ENCODE measurements at places on chromosomes 1 and 21.
A peak's percentile ranks its signal among the peaks of the same experiment; 100 is the strongest.

DNA sequence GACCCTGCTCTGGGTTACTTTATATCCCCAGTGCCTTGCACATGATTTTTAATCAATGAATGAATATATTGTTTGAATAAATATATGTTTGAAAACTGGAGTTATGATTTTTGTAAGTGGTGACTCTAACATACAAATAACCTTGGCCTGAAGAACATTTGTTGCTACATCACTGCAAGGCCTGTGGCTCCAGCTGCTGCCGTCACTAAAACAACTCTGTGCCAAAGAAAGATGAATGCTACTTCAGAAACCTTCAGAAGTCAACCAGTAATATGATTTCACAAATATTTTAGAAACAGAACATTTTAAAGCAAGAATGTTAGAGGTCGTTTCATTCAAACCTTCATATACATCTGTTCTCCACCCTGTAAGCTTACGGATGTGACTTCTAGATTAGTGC is 60.6 kb upstream of the SEC16B start:
- peak; percentile 77 for DNase-seq

GRCh38 chr1:179825798-179826460 is 51.7 kb downstream of the TOR1AIP2 start:
- no peak for DNase-seq

DNA sequence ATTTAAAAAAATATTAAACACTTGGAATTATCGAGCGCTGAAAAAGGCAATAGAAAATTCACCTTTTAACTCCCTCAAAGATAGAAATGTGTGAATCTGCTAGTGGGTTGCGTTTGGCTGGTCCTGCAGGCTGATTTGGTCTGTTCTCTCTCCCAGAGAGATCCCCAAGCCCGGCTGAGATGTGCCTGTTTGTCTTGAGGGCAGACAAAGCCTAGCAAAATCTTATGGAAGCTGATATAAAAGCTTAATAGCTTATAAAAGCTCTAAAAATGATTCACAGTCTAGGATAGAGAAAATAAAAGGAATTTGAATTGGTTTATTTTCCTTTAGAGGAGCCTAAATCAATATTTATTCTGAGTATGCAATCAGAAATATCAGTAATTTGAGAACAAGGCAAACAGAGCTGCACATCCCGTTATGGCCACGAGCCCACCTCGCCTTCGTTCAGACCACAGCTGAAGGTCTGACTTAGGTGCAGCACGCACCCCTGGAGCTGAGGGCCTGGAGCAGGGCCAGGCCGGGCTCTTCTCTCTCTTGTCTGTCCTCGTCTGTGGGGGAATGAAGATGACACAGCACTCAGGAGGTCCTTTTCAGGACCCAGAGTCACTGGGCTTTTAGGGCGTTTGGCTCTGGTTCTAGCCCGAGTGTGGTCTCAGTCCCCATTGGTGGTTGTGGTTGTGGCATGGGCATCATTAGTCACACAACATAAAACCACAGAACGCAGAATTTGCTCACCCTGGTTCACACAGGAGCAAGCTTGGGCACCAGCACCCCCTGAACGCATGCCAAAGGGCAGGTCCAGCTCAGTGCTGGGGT is 18.6 kb downstream of the PDE9A start:
- DNase-seq, result no peak

DNA sequence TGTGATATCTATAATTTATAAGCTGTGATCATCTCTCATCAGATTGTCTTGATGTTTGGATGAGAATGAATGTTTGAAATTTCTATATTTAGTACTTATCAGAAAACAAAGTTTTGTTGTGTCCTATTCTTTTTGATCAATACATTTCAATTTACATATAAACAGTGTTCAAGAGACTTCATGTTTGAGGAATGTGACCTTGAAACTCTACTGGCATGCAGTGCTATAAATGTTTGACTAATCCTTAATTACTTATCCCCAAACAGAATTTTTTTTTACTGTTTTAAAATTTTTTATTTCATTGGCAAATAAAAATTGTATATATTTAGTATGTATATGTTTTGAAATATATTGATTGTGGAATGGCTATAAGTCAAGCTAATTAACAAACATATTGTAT is 1.5 kb upstream of the PRKAA2 start:
- DNase-seq, result no peak

GRCh38 chr1:218332416-218332815 is 12.7 kb upstream of the TGFB2 start:
- no peak for DNase-seq

GRCh38 chr1:225476100-225476511 is 48.3 kb upstream of the LBR start:
- no peak for DNase-seq

DNA sequence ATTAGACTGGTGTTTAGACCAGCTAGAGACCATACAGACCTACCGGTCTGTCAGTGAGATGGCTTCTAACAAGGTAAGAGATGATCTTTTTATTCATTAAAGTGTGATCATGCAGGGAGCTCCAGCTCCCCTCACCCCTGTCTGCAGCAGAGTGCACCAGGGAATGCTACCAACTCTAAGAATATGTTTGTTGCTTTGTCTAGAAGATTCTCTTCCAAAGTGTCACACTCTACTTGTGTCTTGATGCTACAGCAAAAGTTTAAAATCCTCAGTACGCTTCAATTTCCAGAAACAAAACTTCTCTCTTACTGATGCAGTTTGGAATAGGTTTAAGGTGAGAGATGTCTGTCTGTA is 201.4 kb upstream of the SGIP1 start:
- DNase-seq, result no peak

GRCh38 chr21:34594566-34595234 is 20.2 kb downstream of the RCAN1 start:
- no peak for DNase-seq

- no peak for DNase-seq
Observed at GRCh38 chr21:35376406-35377135, 327.5 kb upstream of the RUNX1 start.

DNA sequence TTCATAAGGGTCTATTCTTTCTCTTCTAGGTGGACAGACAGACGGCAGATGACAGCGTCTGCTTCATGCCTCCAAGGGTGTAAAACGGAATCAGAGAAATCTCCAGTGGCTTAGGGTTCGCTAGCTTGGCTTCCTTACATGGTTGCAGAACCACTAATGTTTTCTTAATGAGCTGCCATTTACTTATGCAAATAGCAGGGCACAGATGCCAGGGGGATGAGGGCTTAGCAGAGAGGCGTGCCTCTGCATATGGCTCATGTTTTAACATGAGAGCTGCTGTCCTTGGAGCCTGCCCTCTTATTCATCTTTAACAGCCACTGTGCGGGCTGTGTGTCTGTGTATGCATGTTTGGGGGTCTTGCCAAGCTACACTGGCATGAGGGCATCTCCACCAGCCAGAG is 119.6 kb downstream of the IER5 start:
- DNase-seq, result no peak

DNA sequence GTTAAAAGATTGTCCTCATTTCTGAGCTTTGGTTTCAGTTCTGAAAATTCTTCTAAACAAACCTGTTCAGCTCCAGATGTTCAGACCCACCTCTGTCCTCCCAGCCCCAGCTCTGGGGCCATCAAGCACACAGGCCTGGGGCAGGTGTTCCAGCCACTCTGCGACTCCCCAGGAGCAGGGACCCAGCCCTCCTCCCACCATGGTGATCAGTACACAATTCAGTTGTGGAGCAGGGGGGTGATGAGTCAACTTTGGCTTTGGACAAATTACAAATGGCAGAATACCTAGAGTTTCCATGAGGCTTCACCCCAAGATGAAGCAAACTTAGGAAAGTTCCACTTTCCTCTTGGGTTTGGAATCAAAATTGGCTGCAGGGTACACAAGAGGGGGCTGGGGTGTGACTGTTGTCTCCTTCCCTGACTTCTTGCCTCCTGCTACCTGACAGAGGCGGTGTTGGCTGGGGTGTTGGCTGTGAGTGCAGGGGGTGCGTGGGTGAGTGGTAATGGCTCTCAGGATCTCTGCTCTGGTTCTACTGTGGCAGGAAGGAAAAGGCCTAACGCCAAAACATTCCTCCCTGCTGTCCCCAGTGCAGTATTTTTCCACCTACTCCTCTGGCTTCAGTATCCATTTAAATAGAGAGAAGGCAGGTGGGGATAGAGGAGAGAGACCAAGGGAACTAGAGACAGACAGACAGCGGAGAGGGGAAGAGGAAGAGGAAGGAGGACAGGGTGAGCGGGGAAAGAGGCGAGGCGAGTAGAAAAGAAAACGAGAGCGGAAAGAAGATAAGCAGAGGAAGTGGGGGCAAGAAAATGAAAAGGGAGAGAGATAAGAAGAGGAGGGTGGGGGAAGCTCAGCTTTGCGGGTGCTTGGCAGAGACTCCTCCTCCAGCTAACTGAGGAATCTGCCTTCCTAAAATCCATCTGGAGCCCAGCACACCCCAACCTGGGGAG is 20.6 kb upstream of the LRRN2 start:
- no peak for DNase-seq

Data from adrenal gland (tissue), 19 donors.